ENCODE measurements at places on chromosomes 5 and 9. TPM values are rescaled to one million over a fixed set of nuclear protein-coding genes. Genes with fewer than 3 reads are reported as not detected.

The SMC5 gene
- 46.0 TPM for total RNA-seq

The ZDHHC11B gene
- total RNA-seq = not detected

The FBP1 gene
- 1.3 TPM for total RNA-seq

The ORM2 gene
- total RNA-seq = not detected

The VCAN gene
- total RNA-seq = not detected

The RAPGEF1 gene
- total RNA-seq = 94.0 TPM

The FOXD4L4 gene
- total RNA-seq = 0.15 TPM

The N4BP3 gene
- 3.8 TPM for total RNA-seq

The PFN3 gene
- total RNA-seq = not detected

The HSPB3 gene
- not detected for total RNA-seq

The EQTN gene
- total RNA-seq = not detected

The NACC2 gene
- 8.7 TPM for total RNA-seq

The SETX gene
- 59.7 TPM for total RNA-seq

The SH3PXD2B gene
- 0.51 TPM for total RNA-seq

The ECPAS gene
- 61.6 TPM for total RNA-seq

The ADAMTS2 gene
- not detected for total RNA-seq

The NRARP gene
- 1.1 TPM for total RNA-seq

The EIF4E1B gene
- not detected for total RNA-seq

The CBY3 gene
- 0.71 TPM for total RNA-seq

The SLC45A2 gene
- total RNA-seq = not detected

The BASP1 gene
- total RNA-seq = 0.35 TPM

The PCDHAC1 gene
- total RNA-seq = not detected

The TGFBR1 gene
- 72.0 TPM for total RNA-seq

The SUSD3 gene
- 89.4 TPM for total RNA-seq

The NUTM2F gene
- total RNA-seq = not detected

The ADAMTSL1 gene
- not detected for total RNA-seq

The LCNL1 gene
- 0.60 TPM for total RNA-seq

The F2R gene
- 4.8 TPM for total RNA-seq

The DMRTA1 gene
- total RNA-seq = not detected

The CPEB4 gene
- 13.2 TPM for total RNA-seq

The ECSCR gene
- total RNA-seq = 0.60 TPM

The PAEP gene
- total RNA-seq = not detected

The KIF24 gene
- total RNA-seq = 8.0 TPM

The TNIP1 gene
- total RNA-seq = 143 TPM

The LRSAM1 gene
- total RNA-seq = 12.7 TPM

The AFAP1L1 gene
- total RNA-seq = not detected

The PCDHGA11 gene
- total RNA-seq = not detected

The GPR21 gene
- 0.78 TPM for total RNA-seq

The GMCL2 gene
- total RNA-seq = not detected

The SPINK7 gene
- not detected for total RNA-seq

The SCGB3A1 gene
- not detected for total RNA-seq

The CHD1 gene
- total RNA-seq = 51.7 TPM

The CATSPER3 gene
- total RNA-seq = 0.67 TPM

The POC5 gene
- 16.1 TPM for total RNA-seq

The NREP gene
- total RNA-seq = 19.2 TPM

The TXNDC8 gene
- total RNA-seq = not detected

The YTHDC2 gene
- 37.3 TPM for total RNA-seq

The WDR31 gene
- total RNA-seq = 0.96 TPM

The DNM1 gene
- total RNA-seq = 0.99 TPM

The SHROOM1 gene
- total RNA-seq = 2.2 TPM

The GRIN3A gene
- 0.03 TPM for total RNA-seq

The DAB2IP gene
- total RNA-seq = not detected
